ENCODE measurements at places on chromosomes 12 and 14. TPM values are rescaled to one million over a fixed set of nuclear protein-coding genes. Genes with fewer than 3 reads are reported as not detected.

Gene NPC2
- 139 TPM for total RNA-seq

Gene KLRC3
- total RNA-seq: not detected

Gene MYH6
- not detected for total RNA-seq

Gene TMEM229B
- total RNA-seq: under 0.01 TPM

Gene EID3
- 35.5 TPM for total RNA-seq

Gene CTSG
- not detected for total RNA-seq

Gene MYH7
- total RNA-seq: not detected

Gene CIROP
- not detected for total RNA-seq

Gene LHX5
- not detected for total RNA-seq

Gene LRIG3
- total RNA-seq: 94.5 TPM

Gene YEATS4
- total RNA-seq: 31.8 TPM

Gene KRT1
- not detected for total RNA-seq

Gene CLEC2A
- total RNA-seq: not detected

Gene NOXRED1
- 0.29 TPM for total RNA-seq

Gene BDKRB2
- not detected for total RNA-seq

Gene ADGRD1
- not detected for total RNA-seq

Gene PLA2G1B
- not detected for total RNA-seq

Gene BICD1
- total RNA-seq: 21.1 TPM

Gene HELB
- 5.8 TPM for total RNA-seq

Gene EML1
- 27.2 TPM for total RNA-seq

Gene FAIM2
- not detected for total RNA-seq

Gene C1S
- 0.57 TPM for total RNA-seq

Gene SERPINA1
- 0.13 TPM for total RNA-seq

Gene MYF5
- total RNA-seq: not detected

Gene ASCL1
- not detected for total RNA-seq

Gene EFS
- total RNA-seq: not detected

Gene ACOT4
- total RNA-seq: 0.66 TPM

Gene KRT73
- not detected for total RNA-seq

Gene SSPN
- 0.66 TPM for total RNA-seq

Gene CAPZA3
- total RNA-seq: not detected

Gene ISCA2
- total RNA-seq: 17.7 TPM

Gene DPPA3
- total RNA-seq: not detected

Gene DHRS2
- total RNA-seq: 1.5 TPM

Gene SEC23A
- 385 TPM for total RNA-seq

All from thoracic aorta endothelial cell (primary cell).